ENCODE measurements at places on chromosomes 7 and 10.

- DNase-seq, result no peak
These were observed 33.0 kb downstream of the WDR37 start for GRCh38 chr10:1089017-1089689.

- no peak for DNase-seq
These were observed 19.5 kb upstream of the PCBD1 start for GRCh38 chr10:70907637-70908405.

- no peak for DNase-seq
These were observed 239.7 kb upstream of the LRGUK start for GRCh38 chr7:133887459-133887858.

- no peak for DNase-seq
These were observed 61.8 kb downstream of the IKZF1 start for GRCh38 chr7:50366311-50366710.

DNA sequence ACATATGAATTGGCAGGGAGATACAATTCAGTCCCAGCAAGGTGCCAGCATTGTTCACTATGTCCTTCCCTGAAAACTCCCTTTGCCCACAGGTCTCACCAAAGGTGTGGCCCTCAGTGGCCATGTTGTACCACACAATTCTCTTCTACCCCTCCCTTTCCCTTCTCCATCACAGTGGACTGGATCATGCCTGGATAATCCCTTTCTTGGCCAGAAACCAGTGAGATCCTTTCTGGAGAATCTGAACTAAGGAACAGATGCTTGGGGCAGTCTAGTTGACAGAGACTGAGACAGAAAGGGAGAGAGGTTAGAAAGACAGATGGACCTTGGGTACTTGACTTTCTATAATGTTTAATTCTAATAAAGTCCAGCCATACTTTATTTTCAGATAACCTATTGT is 9.5 kb downstream of the NMT2 start:
- no peak for DNase-seq

- no peak for DNase-seq
These were observed 53.9 kb upstream of the CREB5 start for GRCh38 chr7:28358423-28358868.

DNA sequence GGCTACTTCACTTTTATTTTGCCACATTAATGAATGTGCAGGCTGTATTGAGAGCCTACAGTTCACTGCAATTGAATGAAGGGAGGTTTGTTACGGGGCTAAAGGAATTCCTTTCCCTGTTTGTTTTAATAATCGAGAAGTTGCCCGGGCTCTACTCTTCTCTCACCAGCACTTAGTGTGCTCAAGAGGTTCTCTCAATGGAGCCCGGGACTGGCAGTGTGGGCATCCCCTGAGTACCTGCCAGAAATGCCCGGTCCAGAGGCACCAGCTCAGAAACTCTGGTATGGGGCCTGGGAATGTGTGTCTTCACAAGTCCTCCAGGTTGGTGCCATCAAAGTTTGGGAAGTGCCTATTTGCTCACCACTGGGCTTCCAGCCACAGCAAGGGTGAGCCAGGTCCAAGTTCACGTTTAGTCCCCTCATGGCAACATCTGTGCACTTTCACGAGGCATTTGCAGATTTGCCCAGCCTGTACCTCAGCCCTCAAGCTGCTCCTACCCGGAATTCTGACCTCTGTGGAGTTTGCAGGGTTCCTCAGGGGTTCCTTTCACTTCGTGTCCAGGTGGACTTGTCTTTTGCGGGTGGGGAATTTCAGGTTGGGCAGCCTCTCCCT is 622.4 kb downstream of the SDK1 start:
- no peak for DNase-seq

DNA sequence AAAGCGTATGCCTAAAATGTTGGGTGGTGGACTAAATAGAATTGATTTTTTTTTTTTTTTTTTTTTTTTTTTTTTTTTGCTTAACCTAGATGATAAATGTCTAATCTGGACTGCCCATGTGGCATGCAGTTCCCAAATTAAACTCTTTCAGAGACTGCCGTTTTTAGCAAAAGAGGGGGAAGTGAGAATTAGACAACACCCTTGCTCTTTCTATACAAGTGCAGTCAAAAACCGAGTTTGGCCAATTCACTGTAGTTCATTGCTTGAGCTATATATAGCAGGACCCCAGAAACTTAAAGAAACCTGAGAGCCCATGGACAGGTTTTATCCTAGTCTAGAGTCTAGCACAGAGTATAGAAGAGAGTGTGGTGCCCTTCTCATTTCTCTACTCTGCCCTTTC is 141.9 kb downstream of the GRM3 start:
- DNase-seq, result peak; percentile 81

DNA sequence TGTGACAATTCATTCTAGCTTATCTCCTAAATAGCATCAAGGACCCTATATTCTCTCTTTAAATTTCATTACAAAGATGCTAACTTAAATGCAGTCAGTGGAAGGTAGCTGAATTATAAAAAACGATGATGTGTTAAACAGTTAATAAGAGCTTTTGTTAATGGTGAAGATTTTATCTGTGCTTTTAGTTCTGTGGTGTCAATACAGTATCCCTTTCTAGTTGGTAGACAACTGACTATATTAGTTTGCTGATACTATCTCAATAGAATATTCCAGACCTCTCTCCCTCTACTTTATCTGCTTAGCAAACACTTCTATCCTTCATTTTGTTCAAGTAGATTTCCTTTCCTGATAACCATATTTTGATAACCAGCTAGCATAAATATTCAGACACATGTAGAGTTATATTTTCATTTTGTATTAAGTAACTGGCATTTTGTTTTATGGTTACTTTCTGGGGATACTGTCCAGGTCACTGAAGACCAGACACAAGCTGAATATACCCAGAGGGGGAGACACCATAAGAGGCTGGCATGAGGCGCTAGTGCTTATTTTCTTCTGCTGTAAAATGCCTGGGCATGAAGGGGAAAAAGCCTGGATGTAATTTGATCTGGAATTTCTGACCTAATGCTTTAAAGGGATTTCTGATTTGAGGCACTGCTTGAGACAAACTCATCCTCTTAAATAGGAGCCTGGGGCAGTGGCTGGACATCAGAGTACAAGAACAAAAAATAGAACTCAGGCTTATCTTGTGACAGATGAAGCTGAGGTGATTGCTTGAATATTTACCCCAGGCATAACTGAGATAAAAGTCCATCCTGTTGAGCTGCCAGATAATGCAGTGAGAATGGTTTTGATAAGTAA is 197.5 kb downstream of the MALRD1 start:
- DNase-seq, result no peak

DNA sequence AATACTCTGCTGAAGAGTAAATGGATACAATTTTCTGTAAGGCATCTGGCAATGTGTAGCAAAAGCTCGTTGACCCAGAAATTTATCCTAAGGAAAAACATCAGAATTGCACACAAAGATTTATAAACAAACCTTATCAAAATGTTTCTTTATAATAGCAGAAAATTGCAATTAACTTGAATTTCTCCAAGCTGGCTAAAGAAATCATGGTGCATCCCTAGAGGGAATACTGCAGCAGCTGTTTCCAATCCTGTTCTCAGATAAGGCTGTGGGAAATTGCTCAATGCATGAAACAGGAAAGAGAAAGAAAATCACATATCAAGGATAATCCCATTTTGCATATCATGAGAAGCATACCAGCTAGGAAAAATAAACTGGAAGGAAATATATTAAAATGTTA is 18.7 kb downstream of the TACR2 start:
- DNase-seq, result no peak

GRCh38 chr7:65722361-65722792 is 150.5 kb upstream of the VKORC1L1 start:
- peak; percentile 58 for DNase-seq

GRCh38 chr7:106358103-106358663 is 73.4 kb upstream of the NAMPT start:
- DNase-seq, result no peak

- DNase-seq, result peak; percentile 73
These were observed 364 bp downstream of the ZNF518A start for GRCh38 chr10:96130326-96130995.

DNA sequence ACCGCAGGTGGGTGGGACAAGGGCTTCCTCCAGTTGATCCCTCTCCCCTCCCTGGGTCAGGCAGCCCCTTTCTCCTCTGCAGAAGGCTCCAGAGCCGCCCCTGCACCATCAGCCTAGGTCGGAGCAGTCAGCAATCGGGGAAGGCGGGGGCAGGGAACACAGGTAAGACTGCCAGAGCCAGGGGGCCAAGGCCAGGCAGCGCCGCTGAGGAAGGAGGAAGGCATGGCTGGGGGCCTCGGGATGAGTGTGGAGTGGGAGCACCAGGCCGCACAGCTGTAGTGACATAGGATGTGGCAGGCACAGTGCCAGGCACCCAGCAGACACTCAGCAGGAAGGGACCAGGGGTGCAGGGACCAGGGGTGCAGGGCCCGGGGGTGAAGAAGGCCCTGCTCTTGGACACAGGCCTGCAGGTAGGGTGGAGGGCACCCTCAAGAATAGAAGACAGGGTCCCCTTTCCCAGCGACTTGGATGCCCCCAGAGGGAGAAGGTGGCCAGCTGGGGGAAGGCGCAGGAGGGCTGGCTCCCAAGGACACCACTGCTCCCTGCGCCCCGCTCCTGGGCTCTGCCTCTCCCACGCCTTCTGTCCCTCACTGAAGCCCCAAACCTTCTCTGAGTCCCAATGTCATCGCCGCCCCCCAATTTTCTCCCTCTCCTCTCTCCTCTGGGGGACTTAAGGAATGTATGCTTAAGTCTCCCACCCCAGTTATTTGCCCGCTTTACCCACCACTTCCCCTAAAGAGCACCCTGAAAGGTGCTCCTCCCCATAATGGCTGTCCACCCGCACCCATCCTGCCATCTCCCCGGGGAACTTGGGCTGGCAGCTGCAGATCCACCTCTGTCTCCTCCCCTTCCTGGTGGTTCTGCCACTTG is 38.5 kb downstream of the CAMK2B start:
- DNase-seq, result no peak

Data from GM13977 (cell line).